NCI-H1930 (cell line): ENCODE measurements at places on chromosomes 5 and 9.

GRCh38 chr5:82019342-82020138 lies 47.7 kb downstream of the ATG10 start:
- DNase-seq = no peak

DNA sequence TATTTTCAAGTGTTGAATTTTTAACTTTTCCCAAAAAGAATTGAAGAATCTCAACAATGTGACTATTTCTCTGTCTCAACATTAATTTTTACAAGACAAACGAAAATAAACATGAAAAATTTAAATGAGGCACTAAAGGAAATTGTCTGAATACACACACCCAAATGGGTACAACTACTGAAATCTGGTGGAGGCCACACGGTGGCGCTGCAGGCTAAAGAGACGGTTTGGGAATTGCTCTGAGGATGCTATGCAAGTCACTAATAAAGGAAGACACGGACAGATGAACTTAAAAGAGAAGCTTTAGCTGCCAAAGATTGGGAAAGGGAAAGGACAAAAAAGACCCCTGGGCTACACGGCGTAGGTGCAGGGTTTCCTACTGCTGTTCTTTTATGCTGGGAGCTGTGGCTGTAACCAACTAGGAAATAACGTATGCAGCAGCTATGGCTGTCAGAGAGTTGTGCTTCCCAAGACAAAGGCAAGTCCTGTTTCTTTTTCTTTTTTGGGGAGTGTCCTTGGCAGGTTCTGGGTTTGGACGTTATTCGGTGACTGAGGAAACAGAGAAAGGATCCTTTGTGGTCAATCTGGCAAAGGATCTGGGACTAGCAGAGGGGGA lies at the start of gene PCDHB10:
TSS of gene PCDHB10 (plus strand) at position 244 of the 616 bp plus-strand sequence. CDS start at position 444, 200 bp downstream.
- peak; percentile 28 for DNase-seq

DNA sequence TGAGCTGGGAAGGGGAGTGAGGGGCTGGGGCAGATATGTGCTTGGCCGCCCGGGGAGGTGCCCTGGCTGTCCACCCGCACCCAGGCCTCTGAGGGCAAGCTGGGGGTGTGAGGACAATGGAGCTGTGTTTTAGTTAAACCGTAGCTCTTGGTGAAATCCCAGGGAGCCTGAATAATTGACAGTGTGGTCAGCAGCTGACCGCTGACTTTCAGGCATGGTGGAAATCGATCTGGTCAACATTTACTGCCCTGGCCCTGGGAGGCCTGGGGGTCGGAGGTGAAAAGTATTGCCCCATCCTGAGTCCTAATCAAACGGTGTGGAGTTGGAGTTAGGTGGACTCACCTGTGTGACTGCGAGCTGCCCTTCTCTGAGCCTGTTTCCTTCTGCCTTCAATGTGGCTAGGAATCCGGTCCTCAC lies 31.2 kb upstream of the CRB2 start:
- no peak for DNase-seq

DNA sequence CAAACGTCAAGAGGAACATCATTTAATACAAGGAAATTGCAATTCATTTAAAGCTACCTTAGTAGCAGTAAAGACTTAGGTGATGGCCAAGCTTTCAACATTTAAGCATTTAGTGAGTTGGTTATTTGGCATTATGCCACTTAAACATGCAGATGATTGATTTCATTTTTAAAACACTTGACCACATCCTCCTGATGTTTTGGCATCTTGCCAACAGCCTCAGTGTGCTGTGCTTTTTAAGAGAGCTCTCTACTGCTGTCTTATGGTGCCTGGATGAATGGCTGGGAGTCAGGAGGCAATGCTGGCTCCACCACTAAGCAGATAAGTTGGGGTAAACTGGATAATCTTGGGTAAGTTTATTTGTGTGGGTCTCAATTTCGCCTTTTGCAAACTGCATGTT lies 364.5 kb downstream of the MAN2A1 start:
- DNase-seq = no peak
